ENCODE measurements at places on chromosomes 1 and 21.

DNA sequence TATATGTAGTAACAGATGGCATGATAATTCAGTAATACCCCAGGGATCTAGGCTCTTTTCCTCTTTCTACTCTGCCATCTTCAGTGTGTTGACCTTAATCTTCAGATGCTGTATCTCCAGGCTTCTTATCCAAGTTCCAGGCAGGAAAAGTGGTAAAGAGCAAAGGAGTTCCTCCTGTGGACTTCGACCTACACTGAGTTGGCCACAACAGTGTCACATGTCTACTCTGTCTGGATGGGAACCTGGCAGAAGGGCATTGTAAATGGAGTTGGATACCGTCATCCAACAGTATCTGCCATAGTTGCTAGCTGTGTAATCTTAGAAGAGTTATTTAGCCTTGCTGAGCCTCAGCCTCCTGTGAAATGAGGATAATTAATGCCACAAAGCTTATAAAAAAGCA lies 21.9 kb downstream of the IL23R start:
- DNase-seq = no peak

DNA sequence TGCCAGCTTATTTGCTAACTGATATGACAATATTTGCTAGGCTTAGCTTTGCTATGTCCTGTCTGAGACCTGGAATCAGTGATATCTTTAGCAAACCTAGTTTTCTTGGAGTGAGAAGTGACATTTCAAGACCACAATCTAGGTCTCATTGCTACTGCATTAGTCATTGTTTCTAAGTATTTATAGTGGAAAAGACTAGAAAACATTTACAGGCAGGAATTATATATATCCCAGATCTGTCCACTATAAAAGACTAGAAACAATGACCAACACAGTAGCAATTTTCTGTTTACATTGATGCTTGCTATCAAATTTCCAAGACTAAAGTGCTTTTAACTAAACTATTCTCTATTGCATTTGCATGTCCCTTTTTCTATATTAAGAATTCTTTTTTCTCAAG lies 5.0 kb upstream of the RGS18 start:
- no peak for DNase-seq

DNA sequence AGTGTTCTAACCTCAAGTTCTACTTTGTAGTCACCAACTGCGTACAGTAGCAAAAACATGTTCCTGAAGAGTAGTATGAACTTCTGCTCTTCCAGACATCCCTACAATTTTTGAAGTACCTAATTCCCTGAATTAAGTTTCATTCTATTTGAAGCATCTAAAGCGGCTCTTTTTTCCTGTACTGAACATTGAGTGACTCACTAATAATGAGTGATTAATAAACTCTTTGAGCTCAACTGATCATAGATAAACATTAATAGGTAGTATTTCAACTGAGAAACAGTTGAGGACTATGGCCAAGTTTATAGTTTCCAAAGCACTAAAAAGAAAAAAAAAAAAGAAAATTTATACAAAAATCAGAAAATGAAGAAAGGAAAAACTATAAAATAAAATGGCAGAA lies 683.1 kb downstream of the LTN1 start:
- no peak for DNase-seq

- DNase-seq = no peak
These were observed 150.0 kb downstream of the PPP1R12B start for GRCh38 chr1:202498542-202498941.

GRCh38 chr1:51336004-51336403 lies 5.6 kb upstream of the TTC39A start:
- no peak for DNase-seq

DNA sequence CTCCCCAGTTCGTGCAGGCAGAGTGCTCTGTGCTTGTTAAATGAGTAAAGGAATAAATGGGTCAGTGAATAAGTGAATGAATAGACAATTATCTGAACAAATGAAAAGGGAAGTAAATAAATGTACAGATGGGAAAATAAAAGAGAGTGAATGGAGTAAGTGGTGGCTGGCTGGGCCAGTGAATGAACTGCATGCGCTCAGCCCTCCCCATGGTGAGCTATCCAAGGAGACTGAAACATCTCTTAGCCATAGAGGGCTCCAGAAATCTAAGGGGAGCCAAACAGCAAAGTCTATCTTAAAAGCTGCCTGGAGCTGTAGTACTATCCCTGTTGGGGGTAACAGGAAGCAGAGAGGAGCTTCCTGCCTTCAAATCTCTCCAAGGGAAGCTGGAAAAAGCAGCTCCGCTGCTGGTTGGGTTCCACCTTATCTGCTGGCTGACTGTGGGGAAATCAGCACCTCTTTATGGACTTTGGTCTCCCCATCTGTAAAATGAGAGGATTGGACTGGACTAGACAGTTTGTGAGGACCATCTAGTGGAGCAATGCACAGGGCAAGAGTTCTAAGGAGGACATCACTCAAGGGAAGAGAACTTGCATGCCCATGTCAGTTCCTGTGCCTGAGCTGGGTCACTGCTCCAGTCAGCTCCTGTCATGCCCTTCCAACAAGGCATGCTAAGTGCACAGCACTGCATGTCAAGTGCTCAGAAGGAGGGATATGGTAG lies 77.9 kb downstream of the TRABD2B start:
- DNase-seq = no peak
